Activated naive CD4-positive, alpha-beta T cell treated with anti-CD3 and anti-CD28 coated beads, Interleukin-2, amount 50 U/mL, for 16 hours (primary cell): ENCODE measurements at places on chromosomes 12 and 14.

- DNase-seq = no peak
Observed at GRCh38 chr14:69481815-69482568, 2.5 kb upstream of the PLEKHD1 start.

GRCh38 chr12:5251092-5251491 lies 180.8 kb upstream of the NTF3 start:
- no peak for DNase-seq

GRCh38 chr12:109087250-109087649 lies 6.0 kb downstream of the ALKBH2 start:
- DNase-seq = no peak

- no peak for DNase-seq
Observed at GRCh38 chr12:54047964-54048303, 5.7 kb upstream of the HOXC4 start.

DNA sequence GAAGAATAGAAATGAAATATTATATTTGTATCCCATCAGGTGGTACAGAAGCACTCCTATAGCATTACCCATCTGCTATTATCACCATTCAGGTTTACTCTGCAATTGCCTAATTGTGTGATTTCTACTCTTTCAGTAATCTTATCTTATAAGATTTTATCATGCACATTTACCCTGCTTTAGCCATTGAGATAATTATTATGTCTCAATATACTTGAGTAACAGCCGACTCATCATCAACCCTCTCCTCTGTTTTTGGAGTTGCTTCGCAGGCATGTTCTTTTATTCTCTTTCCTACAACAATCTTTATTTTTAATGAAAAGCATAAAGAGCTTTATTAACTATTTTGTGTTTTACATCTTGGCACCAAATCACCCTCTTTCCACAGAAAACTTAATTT lies 419.9 kb downstream of the LRIG3 start:
- no peak for DNase-seq

GRCh38 chr14:104442631-104443390 lies 136.8 kb upstream of the C14orf180 start:
- DNase-seq = no peak

DNA sequence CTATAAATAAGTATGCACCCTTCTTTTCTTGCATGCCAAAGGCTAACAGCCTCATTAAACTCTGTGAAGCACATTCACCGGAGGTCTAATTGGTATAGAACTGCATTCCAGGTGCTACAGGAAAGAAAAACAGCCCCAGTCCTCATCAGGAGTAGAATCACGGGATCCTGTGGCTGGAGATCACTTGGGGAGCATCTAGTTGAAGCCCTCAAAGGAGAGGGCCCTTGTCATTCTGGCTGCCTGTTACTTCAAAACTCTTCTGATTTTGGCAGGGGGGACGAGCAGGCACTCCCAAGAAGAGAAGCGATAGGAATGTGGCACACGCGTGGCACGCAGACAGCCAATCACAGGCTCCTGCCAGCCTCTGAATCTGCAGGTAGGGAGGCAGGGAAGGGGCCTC lies 154.4 kb downstream of the TTC7B start:
- no peak for DNase-seq

GRCh38 chr14:84351646-84352045 lies 1178.3 kb upstream of the FLRT2 start:
- no peak for DNase-seq

- DNase-seq = no peak
Observed at GRCh38 chr12:66459944-66460482, 157.7 kb downstream of the HELB start.

DNA sequence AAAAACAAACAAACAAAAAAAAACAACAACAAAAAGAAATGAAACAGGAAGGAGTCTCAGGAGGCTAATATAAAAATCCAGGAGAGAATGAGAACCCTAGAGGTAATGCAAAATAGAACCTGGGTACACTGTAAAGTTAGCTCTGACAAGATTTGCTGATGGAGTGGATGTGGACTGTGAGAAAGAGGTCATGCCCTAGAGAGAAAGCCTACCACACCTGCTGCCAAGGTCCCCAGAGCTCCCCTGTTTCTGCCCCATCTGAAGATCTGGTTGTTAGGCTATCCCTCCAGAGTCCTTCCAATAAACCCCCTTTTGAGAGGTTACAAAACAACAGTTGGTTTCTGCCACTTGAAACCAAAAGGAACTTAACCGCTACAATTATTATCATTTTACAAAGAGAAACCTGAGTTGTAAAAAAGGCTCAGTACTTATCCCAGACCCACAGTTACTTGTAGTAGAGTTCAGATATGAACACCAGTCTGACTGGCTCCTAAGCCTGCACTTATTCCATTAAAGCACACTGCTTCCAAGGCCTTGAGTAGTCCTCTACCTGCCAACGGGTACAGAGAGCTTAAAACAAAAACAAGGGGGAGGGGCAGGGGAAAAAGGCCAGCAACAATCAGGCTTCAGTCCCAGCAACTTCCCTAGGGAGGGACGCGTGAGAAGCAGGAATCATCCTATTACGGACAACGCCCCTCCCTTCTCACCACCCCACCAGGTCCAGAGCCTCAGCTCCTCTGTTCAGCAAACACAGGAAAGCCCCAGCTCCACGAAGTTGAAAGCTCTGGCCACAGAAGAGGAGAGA lies 27.7 kb downstream of the PPP1R13B start:
- no peak for DNase-seq

DNA sequence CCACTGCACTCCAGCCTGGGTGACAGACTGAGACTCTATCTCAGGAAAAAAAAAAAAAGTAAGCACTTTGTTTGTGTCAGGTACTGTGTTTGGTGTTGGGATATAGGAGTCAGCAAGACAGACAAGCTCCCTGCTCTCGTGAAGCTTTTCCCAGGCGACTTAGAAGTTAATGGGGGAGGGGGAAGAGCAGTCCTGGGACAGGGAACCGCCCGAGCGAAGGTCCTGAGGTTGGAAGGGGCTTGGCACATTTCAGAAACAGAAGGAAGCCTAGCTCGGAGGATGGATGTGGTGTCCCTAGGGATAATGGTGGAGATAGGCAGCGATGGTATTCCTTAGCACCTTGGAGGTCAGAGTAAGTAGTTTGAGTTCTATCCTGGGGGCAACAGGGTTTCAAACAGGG lies 8.5 kb upstream of the COX6A1 start:
- no peak for DNase-seq

GRCh38 chr12:9753498-9753897 lies 7.2 kb downstream of the CD69 start:
- DNase-seq = no peak

GRCh38 chr12:128724468-128725046 lies 99.2 kb downstream of the SLC15A4 start:
- no peak for DNase-seq

DNA sequence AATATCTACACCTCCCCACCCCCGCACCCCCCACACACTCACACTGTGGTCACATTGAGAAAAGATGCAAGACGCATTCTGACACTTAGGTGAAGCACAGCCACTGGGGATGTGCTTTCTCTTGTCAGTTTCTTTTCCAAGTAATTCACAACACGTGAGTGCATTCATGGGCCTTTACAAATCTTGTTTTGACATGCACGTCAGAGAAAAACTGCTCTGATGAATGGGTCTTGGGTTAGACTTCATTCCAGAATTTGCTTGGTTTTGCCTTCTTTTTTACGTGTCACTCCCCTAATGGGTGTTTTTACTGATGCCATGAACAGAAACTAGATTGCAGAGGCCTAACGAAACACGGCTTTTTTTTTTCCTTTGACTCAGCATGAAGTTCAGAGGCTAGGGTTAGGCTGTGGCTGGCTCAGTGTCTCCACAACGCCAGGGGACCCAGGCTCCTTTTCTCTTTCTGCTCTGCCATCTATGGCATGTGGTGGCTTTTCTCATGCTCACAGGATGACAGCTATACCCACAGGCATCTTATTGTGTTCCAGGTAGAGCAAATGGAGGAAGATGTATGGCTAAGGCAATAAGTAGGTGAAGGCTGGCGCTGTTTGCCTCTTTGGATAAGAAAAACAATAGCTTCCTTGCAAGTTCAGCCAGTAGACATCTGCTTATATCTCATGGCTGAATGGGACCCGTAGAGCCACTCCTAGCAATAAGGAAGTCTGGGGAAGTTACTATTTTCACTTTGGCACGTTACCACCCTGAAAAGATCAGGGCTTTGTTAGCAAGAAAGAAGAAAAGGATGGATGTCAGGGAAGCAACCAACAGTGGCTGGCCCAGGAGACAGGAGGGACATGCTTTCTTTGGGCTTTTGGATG lies 253.3 kb downstream of the SLC15A4 start:
- no peak for DNase-seq

DNA sequence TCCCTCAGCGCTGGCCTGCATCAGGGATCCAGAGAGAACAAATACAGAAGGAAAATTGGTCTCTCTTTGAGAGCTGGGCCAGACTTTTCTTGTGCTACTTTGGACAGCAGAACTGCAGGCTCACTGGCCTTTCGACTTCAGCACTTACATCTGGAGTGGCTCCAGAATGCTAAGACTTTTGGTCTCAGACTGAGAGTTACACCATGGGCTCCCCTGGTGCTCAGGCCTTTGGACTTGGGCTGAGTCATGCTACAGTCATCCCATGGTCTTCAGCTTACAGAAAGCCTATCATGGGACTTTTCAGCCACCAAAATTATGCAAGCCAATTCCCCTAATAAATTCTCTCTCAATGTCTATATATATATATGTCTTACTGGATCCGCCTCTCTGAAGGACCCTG lies 9.0 kb upstream of the CD163 start:
- DNase-seq = no peak

- no peak for DNase-seq
Observed at GRCh38 chr14:34650786-34651584, 21.0 kb upstream of the SNX6 start.

- DNase-seq = no peak
Observed at GRCh38 chr12:2268471-2269286, 215.9 kb downstream of the CACNA1C start.

DNA sequence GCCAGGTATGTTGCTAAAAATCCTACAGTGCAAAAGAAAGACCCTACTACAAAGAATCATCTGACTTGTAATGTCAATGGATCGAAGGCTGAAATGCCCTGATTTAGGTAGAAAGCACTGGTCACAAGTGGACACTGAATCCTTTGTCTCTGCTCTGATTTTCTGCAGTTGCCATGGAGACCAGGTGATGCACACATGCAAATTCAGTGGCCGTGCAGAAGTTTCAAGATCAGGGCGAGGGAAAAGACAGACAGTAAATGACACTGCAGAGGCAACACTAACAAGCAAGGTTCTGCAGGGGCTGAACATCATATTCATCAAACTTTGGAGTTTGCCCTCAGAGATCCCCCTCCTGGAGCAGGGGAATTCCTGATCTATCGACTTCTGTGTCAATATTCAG lies 370.3 kb upstream of the TMEM132C start:
- DNase-seq = no peak

GRCh38 chr12:56062996-56063395 lies 17.0 kb upstream of the ERBB3 start:
- no peak for DNase-seq
